EH (cell line): ENCODE measurements at places on chromosomes 11 and 22.

DNA sequence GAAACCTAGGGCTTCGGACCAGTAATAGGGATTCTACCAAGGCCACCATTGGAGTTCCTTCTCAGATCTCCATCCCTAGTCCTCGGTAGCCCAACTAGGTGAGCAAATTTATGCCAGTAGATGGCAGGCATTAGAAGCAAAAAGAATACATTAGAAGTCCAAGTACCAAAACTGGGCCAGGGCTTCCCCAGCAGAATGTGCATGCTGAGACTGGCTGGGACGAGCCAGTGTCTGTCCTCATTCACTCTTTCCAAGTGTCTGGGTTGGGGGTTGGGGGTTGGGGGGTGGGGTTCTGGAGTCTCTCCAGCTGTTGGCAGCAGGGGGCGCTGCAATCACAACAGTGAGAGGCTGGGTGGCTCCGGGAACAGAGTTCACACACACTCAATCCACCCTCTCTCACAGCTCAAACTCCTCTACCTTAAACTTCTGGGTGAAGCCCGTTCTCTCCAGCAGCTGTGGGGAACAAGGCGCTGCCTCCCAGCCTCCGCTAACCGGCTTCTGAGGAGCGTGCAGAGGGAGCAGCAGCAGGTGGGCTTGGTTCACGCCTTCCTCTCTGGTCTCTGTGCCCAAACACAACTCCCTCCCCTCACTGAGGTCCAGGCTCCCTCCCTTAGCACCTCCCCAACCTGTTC, 57.5 kb downstream of the BTG4 start:
- peak; percentile 76 for DNase-seq

DNA sequence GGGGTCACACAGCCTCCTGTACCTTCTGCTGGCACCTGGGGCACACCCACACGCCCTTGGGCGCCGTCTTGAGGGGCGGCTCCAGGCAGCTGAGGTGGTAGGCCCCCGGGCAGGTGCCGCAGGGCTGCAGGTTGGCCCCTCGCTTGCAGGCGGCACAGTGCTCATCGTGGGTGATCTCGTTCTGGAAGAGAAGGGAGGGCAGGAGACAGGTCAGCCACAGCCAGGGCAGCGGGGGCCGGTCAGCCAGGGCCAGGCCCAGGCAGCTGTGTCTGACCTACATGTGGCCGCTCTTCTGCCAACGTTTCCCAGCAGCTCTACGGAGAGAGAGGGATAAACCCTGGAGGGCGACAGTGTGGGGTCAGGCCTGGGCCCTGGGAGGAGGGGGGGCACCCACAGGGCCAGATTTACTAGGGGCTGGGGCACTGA, 121.9 kb downstream of the PHF21B start:
- no peak for DNase-seq

GRCh38 chr22:48004038-48004437, 1241.6 kb downstream of the TBC1D22A start:
- no peak for DNase-seq

- peak; percentile 82 for DNase-seq
Observed at GRCh38 chr11:33620423-33621171, 80.0 kb downstream of the C11orf91 start.

- peak; percentile 36 for DNase-seq
Observed at GRCh38 chr22:24157822-24158135, 23.5 kb upstream of the SUSD2 start.

DNA sequence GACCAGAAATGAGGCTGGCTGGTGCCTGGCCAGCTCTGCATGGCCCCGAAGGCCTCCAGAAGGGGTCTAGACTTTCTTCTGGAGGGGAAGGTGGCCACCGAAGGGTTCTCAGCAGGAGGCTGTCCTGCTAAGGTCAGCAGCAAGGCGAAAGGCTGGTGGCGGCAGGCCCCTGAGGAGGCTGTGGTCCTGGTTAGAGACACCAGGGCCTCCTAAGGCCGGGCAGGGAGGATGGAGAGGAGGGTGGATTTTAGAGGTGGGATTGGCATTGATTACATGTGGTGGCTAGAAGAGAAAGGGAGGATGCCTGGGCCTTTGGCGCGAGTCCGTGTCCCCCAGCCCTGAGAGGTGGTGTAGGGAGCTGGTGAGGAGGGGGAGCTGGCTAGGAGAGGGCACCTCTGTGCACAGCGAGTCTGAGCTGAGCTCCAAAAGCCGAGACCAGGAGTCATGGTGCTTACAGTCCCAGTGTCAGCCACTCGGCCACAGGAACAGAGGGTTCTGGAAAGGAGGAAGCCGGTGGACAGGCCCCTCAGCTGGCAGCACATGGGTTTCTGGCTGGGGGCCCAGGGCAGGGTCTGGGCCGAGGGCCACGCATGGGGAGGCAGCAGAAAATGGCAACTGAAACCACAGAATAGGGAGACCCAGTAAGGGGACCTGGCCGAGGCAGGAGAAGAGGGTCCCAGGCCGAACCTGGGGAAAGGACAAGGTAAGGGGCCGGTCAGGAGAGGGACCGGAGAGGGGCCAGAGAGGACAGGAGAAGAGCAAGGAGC, 2.5 kb downstream of the FERMT3 start:
- no peak for DNase-seq

DNA sequence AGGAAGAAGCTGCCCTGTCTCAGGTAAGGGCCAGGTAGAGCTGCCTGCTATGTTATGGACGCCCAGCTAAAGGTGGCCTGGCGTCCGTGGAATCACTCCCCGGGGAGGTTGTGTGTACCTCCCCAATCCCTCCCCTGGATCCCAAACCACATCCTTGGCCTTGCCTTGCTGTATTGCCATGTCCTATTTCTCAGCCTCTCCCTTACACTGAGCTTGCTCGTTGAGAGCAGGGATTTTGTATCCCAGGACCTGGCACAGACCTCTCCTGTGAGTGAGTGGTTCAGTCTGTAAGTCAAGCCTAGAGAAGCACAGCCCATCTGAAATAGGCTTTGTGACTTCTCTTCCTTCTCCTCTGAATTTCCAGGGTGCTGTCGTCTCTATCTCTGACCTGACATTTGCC, 53.9 kb downstream of the TRAF6 start:
- DNase-seq: no peak

- no peak for DNase-seq
Observed at GRCh38 chr11:126354631-126355323, 709 bp upstream of the ST3GAL4 start.

DNA sequence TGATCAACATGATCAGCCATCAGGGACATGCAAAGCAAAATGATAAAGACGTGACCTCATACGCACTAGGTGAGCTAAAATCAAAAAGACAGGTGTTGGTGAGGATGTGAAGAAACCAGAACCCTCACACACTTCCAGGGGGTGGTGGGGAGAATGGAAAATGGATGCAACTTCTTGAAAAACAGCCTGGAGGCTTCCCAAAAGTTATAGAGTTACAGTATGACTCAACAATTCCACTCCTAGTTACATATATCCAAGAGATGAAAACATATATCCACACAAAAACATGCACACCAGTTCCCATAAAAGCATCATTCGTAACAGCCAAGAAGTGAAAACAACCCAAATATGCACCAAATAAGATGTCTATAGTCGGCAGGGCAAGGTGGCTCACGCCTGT, 42.1 kb upstream of the APLNR start:
- DNase-seq: peak; percentile 71

DNA sequence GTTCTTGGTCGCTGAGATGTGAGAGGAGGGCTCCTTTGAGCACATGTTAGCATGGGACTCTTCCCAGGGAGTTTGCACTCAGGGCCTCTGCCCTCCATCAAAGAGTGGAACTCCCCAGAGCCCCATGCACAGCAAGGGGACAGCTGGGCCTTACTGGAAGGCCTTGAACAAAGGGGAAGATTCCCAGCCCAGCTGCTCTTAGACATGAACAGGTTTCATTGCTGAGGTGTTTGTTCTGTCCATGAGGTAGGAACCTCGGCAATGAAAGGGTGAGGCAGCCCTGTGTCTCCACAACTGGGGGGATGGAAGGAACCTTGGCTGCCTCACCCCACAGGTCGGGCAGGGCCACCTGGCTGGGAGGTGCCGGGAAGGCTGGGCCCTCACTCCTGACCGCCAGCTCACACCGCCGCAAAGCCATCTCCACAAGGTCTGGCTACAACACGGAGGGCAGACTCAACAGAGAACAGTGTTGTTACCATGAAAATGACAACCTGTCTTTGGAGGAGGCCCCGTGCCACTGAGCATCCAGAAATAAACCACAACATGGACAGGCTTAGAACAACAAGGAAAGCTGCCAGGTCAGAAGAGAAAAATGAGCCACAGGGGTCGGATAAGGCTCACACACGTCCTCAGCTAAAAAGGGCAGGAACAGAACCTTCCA, 3.2 kb downstream of the DERL3 start:
- DNase-seq: peak; percentile 44

DNA sequence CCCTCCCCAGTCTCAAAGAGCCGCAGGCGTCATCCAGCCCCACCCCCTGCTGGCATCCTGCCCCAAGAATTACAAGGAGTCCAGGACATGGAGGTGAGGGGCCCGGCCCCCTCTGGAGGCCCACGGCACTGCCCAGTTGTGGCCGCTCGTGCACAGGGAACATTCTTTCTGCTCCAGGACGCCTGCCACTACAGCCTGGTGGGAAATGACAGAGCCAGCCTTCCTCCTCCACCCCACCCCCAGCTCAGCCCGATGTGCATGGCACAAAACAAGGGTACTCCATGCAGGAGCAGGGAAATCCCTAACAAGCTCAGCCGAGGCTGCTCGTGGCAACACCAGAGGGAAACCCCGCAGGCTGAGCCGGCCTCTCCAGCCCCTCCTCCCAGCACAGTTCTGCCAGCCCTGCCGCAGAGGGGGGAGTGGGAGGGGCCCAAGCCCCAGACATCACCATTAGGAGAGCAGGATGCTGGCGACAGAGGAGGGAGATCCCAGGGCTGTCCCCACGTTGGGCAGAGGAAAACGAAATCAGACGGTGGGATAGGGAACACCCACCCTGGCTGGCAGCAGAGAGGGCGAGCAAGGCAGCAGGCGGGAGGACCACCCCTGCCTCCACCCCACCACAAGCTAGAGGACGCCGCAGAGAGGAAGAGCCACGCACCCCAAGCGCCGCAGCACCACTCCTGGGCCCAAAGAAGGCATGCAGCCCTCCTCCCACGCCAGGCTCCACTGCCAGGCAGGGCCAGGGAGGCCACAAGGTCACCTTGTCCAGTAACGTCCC, 10.0 kb downstream of the IGSF9B start:
- DNase-seq: no peak

- peak; percentile 65 for DNase-seq
Observed at GRCh38 chr11:110716361-110716760, 4.1 kb upstream of the ARHGAP20 start.

DNA sequence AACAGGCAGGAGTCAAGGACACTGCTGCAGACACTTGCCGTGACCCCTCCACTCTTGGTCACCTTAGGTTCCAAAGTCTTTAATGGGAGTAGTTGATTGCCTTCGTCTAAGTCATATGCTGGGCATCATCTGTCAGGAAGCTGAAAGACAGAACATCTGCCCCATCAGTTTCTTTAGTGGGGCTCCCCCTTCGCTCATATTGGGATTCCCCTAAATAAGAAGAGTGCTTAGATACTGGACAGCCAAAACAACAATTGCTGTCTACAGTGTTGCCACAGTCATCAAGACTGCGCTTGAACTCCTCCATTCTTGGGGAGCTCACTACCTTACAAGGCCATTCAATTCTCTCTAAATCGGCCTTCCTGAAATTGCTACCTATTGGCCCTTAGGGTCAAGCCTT, 58.5 kb downstream of the UBASH3B start:
- DNase-seq: no peak

- DNase-seq: no peak
Observed at GRCh38 chr11:110728883-110729282, 16.6 kb upstream of the ARHGAP20 start.

GRCh38 chr11:32105871-32106560, 15.1 kb downstream of the RCN1 start:
- peak; percentile 13 for DNase-seq

DNA sequence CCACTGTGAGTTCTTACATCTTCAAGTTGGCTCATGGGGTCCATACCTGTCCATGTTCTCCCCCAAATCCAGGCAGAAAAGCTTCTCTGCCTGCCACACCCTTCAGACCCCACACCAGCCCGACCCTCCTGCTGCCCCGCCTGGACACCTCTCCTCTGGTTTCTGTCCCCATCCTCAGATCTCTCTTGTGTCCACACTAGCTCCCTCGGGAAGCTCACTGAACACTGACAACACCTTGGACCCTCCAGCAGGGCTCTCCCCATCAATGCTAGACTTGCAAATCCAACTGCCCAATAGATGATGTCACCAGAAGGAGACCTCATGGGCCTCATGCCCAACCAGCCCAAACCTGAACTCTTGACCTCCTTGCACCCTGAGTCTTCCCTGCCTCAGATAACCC, 2.9 kb downstream of the SCARF2 start:
- peak; percentile 7 for DNase-seq

DNA sequence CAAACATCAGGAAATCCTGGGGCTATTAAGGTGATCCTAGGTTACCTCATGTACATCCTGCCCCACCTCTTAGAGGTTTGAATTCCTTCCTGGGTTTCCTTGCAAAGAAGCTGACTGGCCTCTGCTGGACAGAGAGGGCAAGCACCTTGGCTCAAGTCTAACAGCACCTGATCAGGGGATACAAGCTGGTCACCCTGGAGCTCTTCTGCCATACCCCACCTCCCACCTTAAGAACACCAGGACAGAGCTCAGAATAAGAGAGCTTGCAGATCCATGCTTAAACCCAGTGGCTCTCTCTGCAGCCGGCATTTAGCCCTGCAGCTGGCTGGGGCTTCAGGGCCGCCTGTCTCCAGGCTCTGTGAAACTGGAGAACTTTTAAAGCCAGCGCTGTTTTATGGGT, 386.6 kb upstream of the NARS2 start:
- DNase-seq: peak; percentile 29

DNA sequence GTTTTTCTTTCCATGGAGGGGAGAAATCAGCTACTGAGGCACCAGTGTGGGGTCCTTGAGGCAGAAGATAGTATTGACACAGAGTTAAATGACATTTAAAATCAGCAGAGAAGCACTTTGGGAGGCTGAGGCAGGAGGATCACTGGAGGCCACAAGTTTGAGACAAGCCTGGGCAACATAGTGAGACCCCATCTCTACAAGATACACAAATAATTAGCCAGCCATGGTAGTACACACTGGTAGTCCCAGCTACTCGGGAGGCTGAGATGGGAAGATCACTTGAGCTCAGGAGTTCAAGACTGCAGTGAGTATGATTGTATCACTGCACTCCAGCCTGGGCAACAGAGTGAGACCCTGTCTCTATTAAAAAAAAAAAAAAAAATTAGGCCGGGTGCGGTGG, 38.1 kb downstream of the KREMEN1 start:
- no peak for DNase-seq

DNA sequence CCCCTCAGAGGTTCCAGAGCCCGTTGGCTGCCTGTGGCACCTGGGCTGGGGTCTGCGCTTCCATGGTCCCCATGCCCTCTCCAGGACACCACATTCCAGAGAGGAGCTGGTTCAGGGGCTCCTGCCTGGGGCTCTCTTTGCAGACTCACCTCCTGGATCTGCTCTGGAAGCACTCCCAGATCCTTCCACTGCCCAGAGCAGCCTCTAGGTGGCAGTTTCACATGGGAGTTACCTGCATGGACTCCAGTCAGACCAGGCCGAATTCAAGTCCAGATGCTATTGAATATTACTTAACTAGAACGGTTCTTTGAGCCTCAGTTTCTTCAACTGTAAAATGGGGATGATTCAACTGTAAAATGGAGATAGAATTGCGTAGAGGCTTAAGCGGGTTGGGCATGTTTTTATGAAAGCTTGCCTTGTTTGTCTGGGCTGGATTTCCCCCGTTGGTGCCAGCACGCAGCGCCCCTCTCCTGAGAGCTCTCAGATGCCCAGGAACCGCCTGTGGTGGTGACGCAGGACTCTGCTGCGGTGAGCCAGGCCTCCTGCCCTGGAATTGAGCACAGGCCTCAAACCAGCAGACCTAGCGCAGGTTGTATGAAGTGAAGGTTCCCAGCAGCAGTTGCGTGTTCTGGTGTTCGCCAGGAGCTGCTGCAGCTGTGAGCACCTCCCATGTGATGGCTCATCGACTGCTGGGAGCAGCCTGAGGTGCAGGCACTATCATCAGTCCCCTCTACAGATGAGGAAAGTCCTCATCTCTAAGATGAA, 44.2 kb downstream of the LMO1 start:
- peak; percentile 56 for DNase-seq
